Activated CD8-positive, alpha-beta memory T cell treated with anti-CD3 and anti-CD28 coated beads for 4 hours (primary cell): ENCODE measurements at places on chromosomes 2 and 18.

DNA sequence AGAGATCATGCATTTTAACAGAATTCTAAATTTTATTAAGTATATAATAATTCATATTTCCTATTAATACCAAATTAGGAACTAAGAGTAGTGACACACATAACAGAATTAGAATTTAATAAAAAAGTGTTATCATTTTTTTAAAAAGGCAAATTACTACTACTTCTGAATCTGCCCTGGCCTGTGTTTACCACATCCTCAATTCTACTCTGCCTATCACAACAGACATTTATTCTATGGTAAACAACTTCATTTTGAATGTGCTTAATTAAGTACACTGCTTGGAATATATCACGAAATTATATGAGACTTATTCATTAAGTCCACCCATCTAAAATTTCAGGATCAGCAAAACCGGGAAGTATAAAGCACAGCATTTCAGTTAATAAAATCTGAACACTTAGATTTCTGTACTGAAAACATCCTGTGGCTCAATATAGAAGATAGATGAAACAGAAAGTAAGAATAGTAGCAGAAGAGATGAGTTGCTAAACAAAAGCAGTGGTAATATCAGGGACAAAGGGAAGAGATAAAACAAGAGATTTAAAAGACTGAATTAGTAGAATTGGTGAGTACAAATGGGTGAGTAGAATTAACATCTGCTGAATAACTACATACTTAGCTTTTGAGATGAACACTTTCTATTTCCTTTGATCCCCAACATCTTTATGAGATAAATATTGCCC lies 3.7 kb downstream of the SMC6 start:
- DNase-seq: no peak

- no peak for DNase-seq
Observed at GRCh38 chr2:20744366-20745335, 77.7 kb downstream of the GDF7 start.

GRCh38 chr2:201520201-201520600 lies 68.7 kb downstream of the STRADB start:
- DNase-seq: no peak

DNA sequence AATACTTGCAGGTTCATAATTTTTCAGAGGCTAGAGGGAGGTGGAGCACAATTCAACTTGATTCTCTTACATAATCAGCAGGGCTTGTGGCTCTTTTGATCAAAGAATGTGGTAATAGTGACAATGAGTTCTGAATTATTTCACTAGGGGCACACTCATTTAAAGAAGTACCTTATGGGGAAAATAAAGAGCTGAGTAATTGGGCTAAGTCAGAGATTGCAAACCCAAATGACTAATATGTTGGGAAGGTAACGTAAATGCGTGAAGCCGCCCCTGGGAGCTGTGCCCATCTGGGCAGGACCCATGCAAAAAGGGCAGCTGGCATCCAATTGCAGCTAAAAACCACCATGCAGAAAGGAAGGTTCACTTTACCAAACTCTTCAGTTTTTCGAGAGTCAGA lies 35.3 kb downstream of the NCKAP5 start:
- no peak for DNase-seq

GRCh38 chr2:226658555-226658954 lies 141.1 kb downstream of the IRS1 start:
- no peak for DNase-seq

- DNase-seq: no peak
Observed at GRCh38 chr2:1854729-1855547, 110.6 kb upstream of the PXDN start.

GRCh38 chr2:182587831-182588230 lies 128.2 kb upstream of the DNAJC10 start:
- DNase-seq: no peak

- DNase-seq: no peak
Observed at GRCh38 chr2:217489145-217489960, 513.4 kb downstream of the TNS1 start.

DNA sequence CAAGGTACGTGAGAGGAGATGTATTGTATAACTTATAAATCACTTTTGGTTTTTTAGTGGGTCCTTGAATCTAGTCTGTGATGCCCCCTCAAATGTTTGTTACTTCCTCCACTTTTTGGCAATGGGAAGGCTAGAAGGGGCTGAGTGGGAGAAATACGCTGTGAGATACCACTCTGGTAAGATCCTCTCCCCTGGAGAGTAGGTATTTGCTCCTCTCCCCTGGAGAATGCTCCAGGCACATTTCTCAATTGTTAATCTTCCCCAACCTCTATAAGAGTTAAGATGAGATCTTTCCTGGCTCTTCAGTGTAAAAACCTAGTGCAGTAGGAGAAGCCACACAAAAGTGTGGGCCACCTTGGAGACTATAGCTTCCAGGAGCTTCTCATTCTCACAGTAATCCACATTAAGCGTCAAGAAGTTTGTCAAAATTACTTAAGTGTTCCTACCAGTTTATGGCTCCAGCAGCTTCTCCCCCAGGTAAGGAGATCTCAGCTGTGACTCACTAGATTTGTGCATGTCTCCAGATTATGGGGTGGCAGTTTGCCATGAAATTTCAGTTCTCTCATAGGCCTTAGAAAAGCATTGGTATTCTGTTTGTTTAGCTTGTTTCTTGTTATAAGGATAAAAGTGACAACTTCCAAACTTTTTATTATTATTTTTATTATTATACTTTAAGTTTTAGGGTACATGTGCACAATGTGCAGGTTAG lies 182.6 kb downstream of the FSIP2 start:
- DNase-seq: no peak

DNA sequence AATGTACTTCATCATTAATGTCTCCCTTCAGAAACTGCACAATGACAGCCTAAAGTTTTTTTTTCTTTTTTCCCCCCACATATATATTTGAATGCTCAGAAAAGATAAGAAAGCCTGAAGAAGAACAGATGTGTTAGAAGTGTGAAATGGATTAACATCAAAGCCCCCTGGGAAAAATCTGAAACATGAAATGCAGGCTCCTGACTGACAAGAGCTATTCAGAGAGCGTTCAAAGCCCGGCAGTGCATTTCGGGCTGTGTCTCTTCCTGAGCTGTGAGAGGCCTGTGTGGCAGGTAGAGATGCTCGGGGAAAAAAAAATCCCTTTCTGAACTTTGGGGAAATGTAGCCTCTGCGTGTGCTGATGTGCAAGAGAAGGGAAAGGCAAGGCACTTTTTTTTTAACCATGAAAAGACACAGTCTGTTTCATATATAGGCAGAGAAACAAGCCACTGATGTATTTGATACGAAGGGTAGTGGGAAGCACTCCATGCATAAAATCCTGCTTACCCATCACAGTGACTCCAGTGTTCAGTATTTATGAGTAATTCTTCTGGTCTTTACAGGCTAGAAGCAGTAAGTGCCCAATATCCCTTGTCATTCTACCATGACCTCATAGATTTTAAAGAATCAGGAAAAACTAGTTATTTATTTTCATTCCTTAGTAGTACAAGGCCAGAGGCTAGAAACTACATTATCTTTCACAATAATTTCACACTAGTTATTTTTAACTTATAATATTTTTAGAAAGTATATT lies 1574.2 kb upstream of the PIK3C3 start:
- DNase-seq: no peak

- no peak for DNase-seq
Observed at GRCh38 chr18:76358774-76359173, 136.3 kb downstream of the ZNF516 start.

- no peak for DNase-seq
Observed at GRCh38 chr2:138600732-138601457, 99.3 kb downstream of the SPOPL start.

GRCh38 chr2:71992036-71992435 lies 155.6 kb downstream of the CYP26B1 start:
- no peak for DNase-seq

DNA sequence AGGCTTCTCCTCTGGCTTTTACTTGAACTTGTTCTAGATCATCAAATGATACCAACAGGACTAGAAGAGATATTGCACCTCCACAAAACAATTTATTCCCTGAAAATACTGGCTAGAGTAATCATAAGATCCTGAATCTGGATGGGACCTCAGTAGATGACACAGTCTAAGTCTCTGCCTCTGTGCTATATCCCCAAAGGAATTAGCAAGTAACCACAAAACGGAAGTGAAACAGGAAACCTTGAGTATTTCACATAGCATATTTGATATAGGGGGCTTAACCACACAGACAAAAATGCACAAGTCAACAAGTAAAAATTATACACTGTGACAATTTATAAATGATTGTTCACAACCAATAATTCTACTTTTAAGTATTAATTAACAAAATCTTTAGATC lies 456.9 kb upstream of the TNP1 start:
- DNase-seq: no peak

DNA sequence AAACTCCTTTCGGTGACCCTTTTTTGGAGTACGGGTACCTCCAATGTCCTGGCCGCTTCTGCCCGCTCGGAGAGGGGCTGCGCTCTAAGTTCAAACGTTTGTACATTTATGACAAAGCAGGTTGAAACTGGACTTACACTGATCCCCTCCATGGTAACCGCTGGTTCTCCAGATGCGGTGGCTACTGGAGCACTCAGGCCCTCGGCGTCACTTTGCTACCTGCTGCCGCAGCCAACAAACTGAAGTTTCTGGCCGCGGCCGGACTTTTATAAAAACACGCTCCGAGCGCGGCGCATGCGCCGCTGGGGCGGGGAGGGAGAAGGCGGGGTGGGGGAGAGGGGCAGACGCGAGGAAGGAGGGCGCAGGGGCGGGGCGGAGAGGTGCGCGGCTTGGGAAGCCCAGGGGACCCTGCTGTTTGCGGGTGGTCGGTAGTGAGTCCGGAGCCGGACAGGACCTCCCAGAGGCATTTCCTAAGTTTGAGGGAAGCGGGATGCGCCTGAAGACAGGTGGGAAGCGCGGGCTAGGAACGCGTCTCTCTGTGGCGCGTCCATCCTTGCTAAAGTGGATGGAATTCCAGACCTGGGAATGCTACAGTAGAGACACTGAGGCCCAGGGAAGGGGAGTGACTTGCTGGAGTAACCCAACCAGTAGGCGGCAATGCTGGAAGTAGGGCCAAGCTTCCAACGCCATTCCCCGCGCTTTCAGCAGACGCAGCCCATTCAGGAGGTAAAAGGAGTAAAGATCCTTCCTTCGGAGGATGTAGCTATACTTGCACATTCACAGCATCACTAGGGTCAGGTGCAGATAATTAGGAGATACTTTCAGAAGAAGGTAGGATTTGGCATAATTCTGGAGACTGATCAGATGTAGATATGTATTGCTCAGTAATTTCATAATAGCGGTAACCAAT lies at the start of gene CXCR4:
TSS of gene CXCR4 (minus strand) at position 241 of the 910 bp plus-strand sequence. CDS start at position 152, 89 bp downstream.
- DNase-seq: peak; percentile 78

DNA sequence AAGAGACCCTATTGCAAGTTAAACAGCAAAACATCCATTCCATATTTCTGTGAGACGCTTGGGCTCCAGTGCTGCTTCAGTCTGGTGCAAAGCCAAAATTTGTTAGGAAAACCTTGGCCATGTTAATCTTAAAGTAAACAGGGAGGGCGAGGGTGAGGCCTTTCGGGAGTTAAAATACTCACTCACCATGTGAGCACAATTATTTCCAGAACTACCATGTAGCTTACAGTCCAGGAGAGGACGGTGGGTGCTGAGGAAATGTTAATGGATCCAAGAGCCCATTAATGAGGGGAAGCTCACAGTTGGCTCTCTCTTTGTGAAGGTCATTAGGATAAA lies 286.4 kb downstream of the SLC8A1 start:
- DNase-seq: no peak

DNA sequence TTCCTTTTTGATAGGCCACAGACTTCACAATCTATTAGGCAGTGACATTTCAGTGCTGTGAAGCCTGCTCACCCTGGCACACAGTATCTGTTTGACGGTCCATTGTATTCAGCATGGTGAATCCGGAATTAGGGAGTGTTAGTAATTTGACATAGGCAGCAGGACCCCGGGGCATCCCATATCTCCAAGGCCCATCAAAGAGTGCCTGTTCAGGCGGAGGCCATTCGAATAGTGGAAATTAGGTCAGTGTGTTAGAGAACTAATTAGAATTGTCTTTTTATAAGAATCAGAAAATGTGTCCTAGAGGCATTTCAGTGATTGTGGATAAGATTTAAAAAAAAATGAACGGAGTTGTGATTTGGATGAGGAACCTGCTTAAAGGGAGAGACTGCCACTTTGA lies 818.8 kb upstream of the SOX11 start:
- DNase-seq: no peak

DNA sequence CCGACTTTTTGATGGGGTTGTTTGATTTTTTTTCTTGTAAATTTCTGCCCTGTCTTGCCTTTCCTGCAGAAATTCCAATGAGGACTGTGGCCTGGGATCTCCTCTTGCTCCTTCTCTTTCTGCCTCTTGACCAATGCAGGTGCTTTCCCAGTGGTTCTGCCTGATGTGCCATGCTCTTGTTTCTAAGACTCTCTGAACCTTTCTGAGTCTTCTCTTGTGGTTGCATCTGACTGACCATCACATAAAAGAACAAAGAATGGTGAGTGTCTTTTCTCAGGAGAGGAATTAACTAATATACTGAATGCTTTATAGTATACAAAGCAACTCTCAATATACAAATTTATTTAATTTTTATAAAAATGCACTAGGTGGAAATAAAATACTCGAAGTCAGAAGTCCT lies 424.6 kb downstream of the TRIB2 start:
- no peak for DNase-seq

DNA sequence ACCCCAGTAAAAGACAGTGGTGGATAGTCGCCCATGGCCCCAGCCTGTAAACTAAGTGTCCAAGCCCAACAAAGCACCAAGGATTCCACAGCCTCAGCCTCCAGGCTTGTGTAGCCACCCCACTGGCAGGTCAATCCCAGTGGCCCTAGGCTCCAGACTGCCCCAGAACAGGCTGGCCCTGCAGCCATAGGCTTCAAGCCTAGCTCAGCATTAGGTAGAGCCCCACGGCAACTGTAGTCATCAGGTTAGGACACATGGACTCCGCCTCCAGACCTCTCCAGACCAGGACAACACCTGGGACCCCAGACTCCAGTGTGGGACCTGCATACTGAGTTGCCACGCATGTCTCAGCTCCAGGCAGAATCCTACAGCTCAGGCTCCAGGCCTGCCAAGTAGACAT lies 1590.6 kb upstream of the DDX18 start:
- no peak for DNase-seq

GRCh38 chr2:177355874-177356273 lies 36.7 kb upstream of the AGPS start:
- DNase-seq: no peak

GRCh38 chr2:223601932-223602666 lies at the start of gene SCG2:
Gene SCG2, minus strand, starts transcription at chr2:223602361. Its CDS starts 3,079 bp downstream, at chr2:223599282.
- no peak for DNase-seq

GRCh38 chr2:198659096-198659870 lies 798.5 kb downstream of the SATB2 start:
- DNase-seq: no peak

GRCh38 chr2:215435280-215435869 lies 493 bp downstream of the FN1 start:
- no peak for DNase-seq
